MG63 (cell line): ENCODE measurements at places on chromosomes 2 and 18. TPM values are rescaled to one million over a fixed set of nuclear protein-coding genes. Genes with fewer than 3 reads are reported as not detected.

The TMEM214 gene
- 35.7 and 47.2 TPM in 2 replicates for total RNA-seq

The CRACDL gene
- not detected in 2 replicates for total RNA-seq

DNA sequence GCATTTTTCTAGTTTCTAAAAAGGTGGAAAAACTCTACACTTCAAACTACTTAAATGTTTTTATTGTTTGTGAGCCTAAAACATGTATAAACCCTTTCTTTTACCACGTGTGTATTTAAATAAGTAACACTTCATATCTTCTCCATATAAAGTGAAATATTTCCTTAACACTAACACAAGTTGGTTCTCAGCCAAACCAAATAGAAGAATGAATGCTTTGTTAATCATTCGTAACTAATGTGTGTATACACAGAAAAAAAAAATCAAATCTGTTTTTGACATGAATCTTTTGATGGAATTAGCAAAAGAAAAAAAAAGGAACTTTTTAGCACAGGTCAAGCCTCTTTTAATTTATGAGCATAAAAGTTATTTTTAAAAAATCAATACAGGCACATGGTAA, 89.3 kb downstream of the EHBP1 start:
- no peak for DNase-seq

GRCh38 chr2:238866656-238867277, 18.9 kb downstream of the TWIST2 start:
- no peak for DNase-seq
